ENCODE measurements at places on chromosomes 1 and 21.

- DNase-seq: no peak
Measured at GRCh38 chr1:39128126-39128525, 76.4 kb upstream of the MACF1 start.

DNA sequence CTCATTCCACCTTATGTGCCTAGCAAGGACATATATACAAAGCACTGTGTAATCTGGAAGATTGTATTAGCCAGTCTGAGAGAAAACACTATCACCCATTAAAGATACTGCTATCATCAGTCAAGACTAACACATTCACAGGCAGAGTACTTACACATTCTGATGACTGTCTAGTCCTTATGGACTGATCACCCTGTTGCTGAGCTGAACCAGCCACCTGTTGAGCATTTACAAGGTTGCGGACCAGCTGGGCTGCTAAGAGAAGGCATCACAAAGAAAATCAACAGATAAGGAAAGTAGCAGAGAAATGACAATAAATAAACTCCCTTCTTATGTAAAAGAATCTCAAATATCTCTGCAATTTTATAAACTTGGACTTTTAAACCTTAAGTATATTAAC lies 30.8 kb downstream of the PRPF38A start:
- no peak for DNase-seq

DNA sequence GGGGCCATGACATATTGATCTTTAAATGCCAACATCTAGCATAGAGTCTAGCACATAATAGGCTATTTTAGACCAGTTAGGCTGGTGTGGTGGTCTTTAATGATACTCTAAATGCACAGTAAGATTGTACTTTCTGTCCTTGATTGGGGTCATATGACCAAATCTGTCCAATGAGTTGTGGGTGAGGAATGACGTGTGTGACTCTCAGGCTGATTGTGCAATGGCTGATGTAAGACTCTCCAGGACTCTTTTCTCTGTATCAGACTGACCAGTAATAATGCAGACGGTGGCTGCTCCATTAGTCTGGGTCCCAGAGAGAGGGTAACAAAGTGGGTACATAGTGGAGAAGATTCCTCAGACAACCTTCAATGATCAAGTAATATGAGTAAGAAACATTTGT lies 541.6 kb upstream of the CAMK1G start:
- no peak for DNase-seq

- DNase-seq: no peak
Measured at GRCh38 chr21:40166291-40166843, 299.1 kb downstream of the PCP4 start.

DNA sequence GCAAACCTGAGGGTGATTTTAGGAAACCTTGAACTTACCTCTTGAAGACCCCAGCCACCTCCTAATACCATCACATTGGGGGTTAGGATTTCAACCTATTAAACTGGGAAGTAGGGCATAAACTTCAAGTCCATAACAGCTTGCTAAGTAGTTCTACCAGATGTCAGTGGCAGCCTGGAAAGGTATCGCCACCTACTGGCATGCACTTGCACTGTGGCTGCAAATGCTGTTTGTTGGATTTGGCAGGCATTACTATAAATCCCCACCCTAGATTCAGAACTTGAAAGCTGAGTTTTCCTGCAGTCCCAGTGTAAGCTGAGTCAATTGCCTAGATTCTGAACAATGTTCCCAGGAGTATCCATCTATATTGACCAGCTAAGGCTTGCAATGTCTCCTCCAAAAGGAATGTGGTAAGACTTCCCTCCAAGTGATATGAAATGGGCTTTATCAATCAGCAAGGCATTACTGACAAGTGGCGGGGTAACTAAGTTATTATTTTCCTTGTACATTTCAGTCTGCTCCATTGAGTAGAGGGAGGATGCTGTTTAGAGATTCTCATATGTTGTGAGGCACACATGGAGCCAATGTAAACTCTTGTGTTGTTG lies 474.5 kb downstream of the PTPRC start:
- no peak for DNase-seq

DNA sequence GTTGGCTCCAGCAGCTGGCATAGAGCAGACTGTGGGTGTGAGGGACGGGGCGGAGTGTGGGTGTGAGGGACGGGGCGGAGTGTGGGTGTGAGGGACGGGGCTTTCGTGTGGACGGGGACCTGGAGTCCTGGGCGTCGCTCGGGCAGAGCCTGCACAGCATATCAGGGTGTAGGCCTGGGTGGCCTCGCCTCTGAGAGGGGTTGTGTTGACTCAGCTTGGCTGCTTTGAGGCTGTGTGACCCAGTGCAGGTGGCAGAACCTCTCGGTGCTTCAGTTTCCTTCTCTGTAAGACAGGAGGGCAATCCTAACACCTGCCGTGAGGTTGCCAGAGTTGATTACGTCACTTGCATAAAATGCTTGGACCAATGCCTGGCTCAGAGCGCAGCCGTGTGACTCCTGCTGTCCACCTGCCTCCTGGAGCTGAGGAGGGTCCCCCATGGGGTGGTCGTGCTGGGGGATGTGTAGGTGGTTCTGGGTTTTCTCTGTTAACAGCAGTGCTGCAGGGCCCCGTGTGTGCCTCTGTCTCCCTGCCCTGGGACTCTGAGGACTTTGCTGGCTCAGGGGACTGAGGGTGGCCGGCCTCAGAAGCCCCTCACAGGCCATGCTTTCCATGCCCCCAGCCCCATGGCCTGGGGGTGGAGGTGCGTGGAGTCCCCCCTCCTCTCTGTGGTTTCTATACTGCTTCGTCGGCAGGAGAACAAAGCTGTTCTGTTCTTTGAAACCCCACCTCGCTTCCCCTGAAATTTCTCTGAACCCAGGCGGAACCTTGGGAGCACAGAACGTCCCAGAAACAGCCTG lies 15.4 kb downstream of the PDXK start:
- DNase-seq: no peak

DNA sequence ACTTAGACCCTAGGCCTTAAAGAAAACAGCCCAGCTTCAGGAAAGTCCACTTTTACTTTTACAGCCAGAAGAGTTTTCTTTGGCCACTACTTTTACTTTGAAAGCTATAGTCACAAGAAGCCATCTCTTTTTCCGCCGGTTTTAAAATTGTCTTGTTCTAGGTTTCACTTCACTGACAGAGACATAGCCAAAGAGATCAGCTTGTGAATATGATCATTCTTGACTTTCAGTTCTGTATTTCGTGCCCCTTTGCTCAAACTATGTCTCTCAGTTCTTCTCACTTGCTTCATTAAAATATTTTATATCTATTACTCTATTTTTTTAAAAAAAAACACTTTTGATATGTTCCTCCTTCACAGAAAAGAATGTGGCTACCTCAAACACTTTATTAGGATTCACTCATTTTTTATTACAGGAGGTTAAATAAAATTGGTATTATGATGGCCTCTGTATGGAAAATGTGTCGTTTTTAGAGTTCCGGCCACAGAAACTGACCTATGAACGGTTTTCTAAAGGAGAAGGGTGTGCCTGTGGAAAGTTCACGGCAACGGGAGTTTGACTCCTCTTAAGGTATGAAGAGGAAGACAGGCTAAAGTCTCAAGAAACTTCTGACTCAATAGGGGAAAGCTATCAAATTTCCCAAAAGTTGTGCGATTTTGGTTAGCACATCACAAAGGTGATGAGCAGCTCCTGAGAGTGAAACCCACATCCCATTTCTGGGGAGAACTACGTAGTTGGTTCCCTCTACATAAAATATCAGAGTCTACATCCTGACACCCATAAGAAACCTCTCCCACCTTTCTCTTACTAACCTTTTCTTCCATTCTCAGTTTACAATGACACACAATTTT lies 1.2 kb downstream of the MCOLN2 start:
- no peak for DNase-seq

DNA sequence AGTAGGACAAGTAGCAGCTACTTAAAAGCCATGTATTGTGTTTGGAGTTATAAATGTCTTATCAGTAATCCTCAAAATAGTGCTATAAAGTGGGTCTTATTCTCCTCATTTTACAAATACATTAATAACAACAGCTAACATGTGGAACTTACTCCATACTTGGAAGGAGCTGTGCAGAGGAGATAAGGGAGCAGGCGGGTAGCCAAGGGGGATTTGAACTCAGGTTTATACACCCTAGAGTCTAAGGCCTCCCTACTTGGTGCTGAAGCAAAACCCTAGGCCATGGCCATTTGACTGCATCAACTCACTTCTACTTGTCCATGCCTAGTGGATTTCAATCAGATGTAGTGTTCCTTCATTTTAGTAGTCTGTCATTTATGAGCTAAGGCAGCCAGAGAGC lies 72.1 kb downstream of the LMO4 start:
- DNase-seq: no peak

DNA sequence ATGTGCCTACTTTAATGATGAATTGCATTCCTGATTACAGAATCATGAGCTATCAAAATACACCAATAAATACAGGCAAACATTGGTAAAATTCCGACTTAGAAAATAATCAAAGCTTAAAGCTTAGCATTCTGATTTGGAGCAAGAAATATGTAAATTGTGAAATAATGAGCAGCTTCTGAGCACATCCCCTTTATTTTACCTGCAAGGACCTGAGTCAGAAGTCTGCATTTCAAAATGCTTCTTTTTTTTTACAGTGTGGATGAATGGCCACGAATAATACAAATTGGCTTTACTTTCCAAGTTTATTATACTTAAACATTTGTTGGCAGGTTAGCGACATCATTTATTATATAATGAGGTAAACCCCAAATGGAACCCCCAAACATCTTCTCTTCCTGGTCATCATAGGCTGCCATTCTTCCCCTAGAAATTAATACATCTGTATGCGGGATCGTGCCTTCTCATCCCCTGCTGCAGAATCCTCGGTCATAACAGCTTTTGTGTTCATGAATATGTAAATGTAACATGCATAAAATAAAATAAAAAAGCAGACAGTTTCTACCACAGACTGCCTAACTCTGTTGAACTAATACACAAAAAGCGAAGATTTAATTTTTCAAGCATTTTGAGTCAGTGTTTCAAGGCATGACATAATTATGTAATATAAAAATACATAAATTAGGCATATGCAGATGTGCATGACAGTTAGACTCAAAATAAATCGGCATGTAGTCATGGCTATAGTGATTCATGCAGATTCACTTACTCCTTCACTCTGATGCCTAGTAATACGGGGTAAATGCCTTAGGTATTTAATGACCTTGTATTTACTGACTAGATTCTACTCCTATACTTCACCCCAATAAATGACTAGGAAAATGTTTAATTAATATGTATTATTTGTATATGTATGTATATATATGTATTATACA lies 339.7 kb downstream of the USP25 start:
- no peak for DNase-seq

DNA sequence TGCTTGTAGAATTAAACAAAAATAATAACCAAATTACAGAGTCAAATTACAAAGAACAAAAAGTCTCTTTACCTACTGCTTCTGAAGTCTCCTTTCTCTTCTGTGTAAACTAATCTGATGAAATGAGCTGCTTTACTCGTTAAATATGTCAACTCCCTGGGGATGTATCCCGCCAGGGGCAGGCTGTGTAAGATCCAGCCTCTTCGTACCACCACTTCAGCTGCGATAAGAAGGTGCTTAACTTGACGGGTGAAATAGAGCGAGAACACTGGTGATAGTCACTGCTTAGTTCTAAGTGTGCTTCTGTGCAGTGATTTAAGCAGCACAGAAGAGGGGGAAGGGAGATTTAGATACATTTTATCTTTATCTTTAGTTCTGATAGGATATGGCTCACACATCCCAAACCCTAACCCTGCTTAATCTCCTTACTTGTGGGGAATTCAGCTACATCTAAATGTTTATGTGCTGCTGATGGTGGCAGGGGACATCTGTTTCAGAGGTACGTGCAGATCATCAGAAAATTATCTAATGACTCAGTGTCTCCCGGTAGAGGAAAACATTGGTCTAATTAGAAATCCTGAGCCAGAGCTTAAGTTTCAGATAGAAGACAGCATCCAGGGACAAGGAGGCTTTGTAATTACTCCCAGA lies 46.0 kb downstream of the RHOU start:
- DNase-seq: no peak

DNA sequence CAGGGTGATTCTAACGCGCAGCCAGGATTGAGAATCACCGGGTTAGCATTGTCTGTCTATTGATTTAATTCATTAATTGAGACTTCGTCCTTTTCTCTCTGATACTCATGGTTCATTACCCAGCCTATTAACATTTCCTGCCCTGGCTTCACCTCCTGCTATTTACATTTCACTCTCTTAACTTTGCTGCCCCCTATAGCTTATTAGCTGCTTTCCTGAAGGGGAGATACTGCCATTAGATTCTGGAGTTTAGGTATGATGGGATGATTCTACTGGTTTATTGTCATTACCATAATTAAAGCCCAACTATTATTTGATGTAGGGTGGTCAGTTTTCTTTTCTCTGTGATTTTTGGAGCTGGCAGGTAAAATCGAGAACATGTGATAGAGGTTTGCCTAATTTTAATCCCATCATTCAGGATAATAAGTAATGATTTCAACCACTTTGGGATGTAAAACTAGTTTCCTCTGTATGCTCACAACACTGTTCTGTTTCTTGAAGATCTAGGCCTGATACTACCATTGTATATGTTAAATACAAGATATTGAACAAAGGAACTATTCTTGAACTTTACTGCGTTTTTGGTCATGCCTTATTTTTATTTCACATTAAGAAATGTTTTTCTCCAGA lies 6.4 kb downstream of the PPP2R5A start:
- no peak for DNase-seq

GRCh38 chr1:68188060-68188538 lies 44.2 kb downstream of the WLS start:
- no peak for DNase-seq

- no peak for DNase-seq
Measured at GRCh38 chr21:42047821-42048613, 23.1 kb upstream of the UMODL1 start.

DNA sequence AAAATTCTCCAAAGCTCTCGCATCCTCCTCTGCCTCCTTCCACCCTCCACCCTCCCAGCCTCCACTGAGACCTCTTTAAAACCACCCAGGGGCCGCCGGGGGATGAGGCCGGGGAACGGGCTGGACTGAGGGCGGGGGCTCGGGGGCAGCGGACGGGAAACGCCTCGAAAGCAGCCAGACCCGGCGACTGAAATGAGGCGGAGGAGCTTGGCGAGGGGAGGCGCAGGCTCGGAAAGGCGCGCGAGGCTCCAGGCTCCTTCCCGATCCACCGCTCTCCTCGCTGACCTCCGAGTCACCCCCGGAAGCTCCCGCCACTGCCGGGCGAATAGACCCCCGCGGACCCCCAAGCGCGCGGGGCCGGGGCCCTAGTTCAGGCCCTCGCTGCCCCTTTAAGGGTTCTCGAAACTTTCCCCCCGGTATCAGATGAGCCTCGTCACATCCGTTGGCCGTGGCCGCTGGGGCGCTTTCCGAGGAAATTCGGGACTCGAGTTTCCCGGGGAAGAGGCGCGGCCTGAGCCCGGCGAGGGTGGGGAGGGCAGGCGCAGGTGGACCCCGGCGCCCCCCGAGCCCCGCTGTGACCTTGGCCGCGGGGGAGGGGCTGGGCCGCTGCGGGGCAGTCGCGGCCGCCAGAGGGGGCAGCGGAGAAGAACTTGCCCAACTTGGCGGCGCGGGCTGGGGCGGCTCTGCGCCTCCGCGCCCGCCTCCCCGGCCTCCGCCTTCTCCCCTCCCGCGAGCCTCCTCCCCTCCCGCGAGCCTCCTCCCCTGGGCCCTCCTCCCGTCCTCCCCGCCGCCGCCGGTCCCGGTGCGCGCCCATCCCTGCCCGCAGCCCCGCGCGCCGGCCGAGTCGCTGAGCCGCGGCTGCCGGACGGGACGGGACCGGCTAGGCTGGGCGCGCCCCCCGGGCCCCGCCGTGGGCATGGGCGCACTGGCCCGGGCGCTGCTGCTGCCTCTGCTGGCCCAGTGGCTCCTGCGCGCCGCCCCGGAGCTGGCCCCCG lies at the start of gene BACE2:
TSS of gene BACE2 (plus strand) at position 813 of the 995 bp plus-strand sequence. CDS start at position 917, 104 bp downstream.
- peak; percentile 60 for DNase-seq

Measured in GM12891 (cell line).